ENCODE measurements at places on chromosomes 1 and 21.

DNA sequence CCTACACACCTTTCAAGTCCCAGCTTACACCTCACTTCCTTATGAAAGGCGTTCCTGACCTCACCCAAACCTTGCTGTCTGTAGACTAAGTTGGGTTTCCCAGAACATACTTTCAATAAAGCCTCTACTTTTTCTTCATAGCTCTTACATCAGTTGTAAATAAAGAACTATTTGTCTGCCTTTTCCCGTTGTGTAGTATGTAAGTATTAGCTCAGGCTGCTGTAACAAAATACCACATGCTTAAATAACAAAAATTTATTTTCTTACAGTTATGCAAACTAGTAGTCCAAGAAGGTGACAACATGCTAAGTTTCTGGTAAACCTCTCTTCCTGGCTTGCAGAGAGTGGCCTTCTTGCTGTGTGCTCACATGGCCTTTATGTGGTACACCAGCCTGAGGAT is 86.7 kb downstream of the MAST2 start:
- no peak for DNase-seq

GRCh38 chr1:86502721-86503405 is 34.1 kb downstream of the CLCA1 start:
- DNase-seq: no peak

GRCh38 chr21:31470896-31471694 is 127.0 kb upstream of the TIAM1 start:
- DNase-seq: no peak

- DNase-seq: no peak
Observed at GRCh38 chr1:43858324-43858723, 75.3 kb upstream of the ARTN start.

DNA sequence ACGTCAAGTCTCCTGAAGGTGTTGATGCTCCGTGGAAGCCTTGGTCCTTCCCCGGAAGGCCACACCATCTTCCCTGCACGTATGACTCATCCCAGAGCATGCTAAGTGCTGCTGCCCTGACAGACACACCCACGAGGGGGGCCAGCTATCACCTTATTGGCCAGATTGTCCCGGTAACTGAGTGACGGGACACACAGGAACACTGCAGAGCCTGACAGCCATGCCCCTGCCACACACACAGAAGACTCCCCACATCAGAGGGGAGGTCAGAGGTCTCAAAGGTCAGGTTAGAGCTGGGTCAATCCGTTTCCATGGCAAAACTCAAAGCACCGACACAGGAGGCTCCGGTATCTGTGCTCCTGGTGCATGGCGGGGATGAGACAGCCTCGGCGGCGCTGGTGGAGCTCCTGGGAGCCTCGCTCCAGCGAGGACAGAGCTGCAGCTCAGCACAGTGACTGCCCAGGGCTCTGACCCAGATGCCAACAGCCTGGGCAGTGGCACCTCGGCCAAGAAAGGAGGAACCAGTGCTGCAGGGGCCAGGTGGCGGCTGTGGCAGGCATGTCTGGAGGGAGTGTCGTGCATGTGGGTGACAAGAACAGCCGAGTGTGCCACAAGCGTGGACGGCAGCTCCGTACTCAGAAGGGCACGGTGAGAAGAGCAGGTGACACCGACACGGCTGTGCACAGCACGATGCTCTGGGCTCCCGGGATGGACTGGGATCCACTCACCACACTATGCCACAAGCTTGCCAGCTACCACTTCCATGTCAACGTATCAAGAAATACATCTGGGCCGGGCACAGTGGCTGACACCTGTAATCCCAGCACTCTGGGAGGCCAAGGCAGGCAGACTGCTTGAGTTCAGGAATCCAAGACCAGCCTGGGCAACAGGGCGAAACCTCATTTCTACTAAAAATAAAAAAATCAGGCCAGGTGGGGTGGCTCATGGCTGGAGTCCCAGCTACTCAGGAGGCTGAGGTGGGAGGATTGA is 14.8 kb upstream of the TMEM240 start:
- no peak for DNase-seq

- DNase-seq: no peak
Observed at GRCh38 chr1:17193222-17194132, 11.5 kb upstream of the PADI1 start.

GRCh38 chr1:31467005-31467674 is 54.1 kb downstream of the SERINC2 start:
- no peak for DNase-seq

GRCh38 chr1:228988664-228989063 is 253.4 kb downstream of the RHOU start:
- DNase-seq: no peak

DNA sequence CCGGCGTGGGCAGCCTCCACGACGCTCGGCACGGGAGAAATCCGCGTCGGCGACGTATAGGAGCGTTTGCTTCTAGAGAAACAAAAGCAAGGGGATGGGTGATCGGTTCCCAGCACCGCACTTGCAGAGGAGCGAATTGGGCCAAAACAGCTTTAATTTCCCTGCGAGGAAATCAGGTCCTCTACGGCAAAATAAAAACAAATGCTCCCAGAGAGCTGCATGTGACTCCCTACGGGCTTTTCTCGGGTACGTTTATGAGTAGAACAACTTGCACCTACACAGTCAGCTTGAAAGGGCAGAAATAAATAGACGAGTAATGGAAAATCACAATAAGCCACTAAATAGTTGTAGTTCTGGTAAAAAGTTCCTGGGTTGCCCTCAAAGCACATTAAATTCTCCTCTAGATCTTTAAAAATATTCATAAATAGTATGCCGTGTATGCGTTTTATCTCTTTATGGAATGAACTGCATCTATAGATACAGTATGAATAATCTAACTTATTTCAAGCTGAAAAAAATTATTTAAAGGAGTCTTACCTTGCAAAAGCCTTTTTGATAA is 1.2 kb downstream of the NHLH2 start:
- DNase-seq: no peak

- no peak for DNase-seq
Observed at GRCh38 chr1:159282118-159282517, 20.0 kb upstream of the FCER1A start.

DNA sequence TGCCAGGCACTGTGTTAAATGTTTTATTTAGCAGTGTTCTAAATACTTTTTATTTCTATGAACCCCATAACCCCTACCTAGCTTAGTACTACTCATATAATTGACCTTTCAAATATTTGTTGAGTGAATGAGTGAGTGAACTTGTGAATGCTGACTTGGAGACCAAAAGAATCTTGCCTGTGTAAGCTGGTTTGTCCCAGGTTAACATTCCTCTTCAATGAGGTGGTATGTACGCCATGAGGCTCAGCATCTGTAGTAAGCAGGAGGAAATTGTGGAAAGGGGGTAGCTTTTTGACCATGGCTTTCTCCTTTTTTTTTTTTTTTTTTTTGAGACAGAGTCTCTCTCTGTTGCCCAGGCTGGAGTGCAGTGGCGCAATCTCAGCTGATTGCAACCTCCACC is 14.6 kb downstream of the MED18 start:
- DNase-seq: no peak

GRCh38 chr1:227006226-227006796 is 66.2 kb downstream of the COQ8A start:
- no peak for DNase-seq

GRCh38 chr21:27173053-27173452 is 206.2 kb upstream of the ADAMTS5 start:
- DNase-seq: no peak

DNA sequence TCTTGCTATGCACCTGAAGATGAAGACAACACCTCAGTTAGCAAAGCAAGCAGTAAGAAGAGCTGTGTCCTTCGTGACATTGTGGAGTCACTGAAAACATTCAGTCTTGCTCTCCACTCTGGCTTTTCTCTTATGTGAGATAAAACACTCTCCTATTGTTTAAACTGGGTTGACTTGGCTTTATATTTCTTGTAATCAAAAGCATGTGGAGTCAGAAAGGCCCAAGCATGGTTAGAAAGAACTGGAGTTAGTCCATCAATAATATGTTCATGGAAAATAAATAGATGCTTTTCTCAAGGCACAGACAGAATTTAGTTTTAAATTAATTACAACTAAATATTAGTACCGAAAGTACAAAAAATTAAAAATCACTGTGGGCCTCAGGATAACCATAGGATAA is 61.7 kb downstream of the UBE2U start:
- no peak for DNase-seq

- no peak for DNase-seq
Observed at GRCh38 chr1:192147696-192148095, 10.6 kb upstream of the RGS18 start.

DNA sequence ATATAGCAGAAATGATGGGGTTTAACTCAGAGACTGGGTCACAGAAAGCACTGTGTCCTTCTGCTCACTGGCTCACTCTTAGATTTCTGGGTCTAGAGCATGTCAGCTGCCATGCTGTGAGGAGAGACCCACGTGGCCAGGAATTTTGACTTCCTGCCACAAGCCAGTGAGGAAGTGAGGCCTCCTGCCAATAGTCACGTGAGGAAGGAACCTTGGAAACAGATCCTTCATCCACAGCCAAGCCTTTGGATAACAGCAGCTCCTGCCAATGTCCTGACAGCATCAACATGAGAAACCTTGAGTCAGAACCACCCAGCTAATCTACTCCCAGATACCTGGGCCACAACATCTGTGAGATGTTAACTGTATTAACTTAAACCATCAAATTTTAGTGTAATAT is 114.5 kb upstream of the PLPPR5 start:
- no peak for DNase-seq

GRCh38 chr21:41616031-41616591 is 108.2 kb upstream of the TMPRSS2 start:
- no peak for DNase-seq

DNA sequence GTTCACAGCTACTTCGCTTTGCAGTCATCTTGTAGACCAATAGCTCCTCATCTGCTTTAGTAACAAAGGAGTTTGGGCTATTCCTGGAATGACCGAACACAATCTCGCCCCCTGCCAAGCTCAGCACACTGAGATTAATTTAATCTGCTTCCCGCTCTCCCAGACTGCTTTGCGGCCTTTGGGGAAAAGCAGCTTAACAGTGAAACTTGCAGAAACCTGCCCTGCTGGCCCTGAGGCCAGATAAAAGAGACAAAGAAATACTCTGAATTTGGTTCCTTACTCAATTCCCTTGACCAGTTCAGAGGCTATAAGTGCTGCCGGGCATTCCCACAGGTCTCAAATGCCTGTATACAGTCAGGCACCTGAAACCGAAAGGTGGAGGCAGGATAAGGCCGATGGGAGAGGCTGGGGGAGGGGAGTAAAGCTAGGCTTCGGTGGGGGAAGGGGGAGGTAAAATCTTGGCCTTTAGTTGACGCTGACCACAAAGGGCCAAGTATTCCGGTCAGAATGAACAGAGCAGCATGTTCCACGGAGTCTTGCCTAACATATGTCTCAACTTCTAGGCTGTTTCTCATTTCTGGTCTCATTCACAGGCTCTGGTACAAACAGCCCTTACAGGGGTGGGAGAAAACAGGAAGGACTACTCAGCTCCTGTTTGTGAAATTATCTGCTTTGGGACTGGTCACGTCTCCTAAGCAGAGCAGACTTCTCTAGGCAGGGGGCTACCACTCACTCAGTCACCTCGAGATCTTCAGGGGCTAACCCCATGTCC is 17.7 kb upstream of the A3GALT2 start:
- DNase-seq: no peak
